ENCODE measurements at places on chromosomes 5 and 9.

- no peak overlapping the region for H3K4me3 ChIP-seq
- no peaks in the 10 kb centered on the region for H3K4me1 ChIP-seq
- no peaks in the 10 kb centered on the region for H3K36me3 ChIP-seq
Measured at GRCh38 chr5:98714710-98715288, 58.7 kb upstream of the RGMB start.

GRCh38 chr5:8081179-8081578 is 212.2 kb downstream of the MTRR start:
- H3K27ac ChIP-seq: no peak overlapping the region
- H3K36me3 ChIP-seq: no peaks in the 10 kb centered on the region
- no peaks in the 10 kb centered on the region for H3K4me1 ChIP-seq

- H3K4me3 ChIP-seq: no peak overlapping the region
- H3K4me1 ChIP-seq: no peaks in the 10 kb centered on the region
- no peak for DNase-seq
- no peak overlapping the region for H3K27ac ChIP-seq
- H3K36me3 ChIP-seq: no peaks in the 10 kb centered on the region
Measured at GRCh38 chr5:531749-532315, 7.6 kb upstream of the SLC9A3 start.

GRCh38 chr5:93019896-93020295 is 561.1 kb downstream of the NR2F1-AS1 start:
- H3K4me1 ChIP-seq: peaks cover 5% of the 10 kb centered on the region
- no peaks in the 10 kb centered on the region for H3K27me3 ChIP-seq
- H3K36me3 ChIP-seq: no peaks in the 10 kb centered on the region
- no peak overlapping the region for H3K27ac ChIP-seq
- no peak overlapping the region for H3K4me3 ChIP-seq

- H3K4me3 ChIP-seq: no peak overlapping the region
- peaks cover 31% of the 10 kb centered on the region for H3K4me1 ChIP-seq
- H3K36me3 ChIP-seq: no peaks in the 10 kb centered on the region
- no peak for DNase-seq
Measured at GRCh38 chr9:78033870-78034269, 2.3 kb upstream of the GNAQ start.

- peaks cover 95% of the 10 kb centered on the region for H3K36me3 ChIP-seq
- peaks cover 2% of the 10 kb centered on the region for H3K4me1 ChIP-seq
- H3K27ac ChIP-seq: no peak overlapping the region
- no peak overlapping the region for H3K4me3 ChIP-seq
Measured at GRCh38 chr9:92300936-92301335, 7.4 kb upstream of the IARS1 start.

- no peak overlapping the region for H3K27ac ChIP-seq
- no peak for DNase-seq
- no peaks in the 10 kb centered on the region for H3K36me3 ChIP-seq
- peaks cover 5% of the 10 kb centered on the region for H3K4me1 ChIP-seq
- no peak overlapping the region for H3K4me3 ChIP-seq
Measured at GRCh38 chr5:96322217-96322616, 110.8 kb downstream of the PCSK1 start.

DNA sequence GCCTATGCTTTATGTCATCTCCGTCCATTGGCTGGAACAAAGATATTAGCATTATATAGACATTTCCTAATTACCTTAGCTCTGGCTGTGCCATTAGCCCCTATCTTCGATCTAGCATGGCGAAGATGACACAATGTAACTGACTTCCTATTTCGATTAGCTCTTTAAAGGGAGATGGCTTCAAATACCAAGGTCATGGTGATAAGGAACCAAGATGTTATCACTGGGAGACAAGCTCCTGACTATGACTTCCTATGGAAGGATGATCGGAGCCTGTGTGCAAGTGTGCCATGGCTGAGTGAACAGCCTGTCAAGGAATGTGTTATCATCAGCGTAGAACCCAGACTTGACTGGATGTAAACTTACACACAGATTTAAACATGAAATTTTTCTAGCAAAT is 602.1 kb downstream of the PSAT1 start:
- no peaks in the 10 kb centered on the region for H3K36me3 ChIP-seq
- H3K4me1 ChIP-seq: peaks cover 26% of the 10 kb centered on the region
- DNase-seq: no peak

GRCh38 chr5:78706381-78706780 is 57.8 kb upstream of the LHFPL2 start:
- H3K4me3 ChIP-seq: no peak overlapping the region
- peaks cover 19% of the 10 kb centered on the region for H3K4me1 ChIP-seq
- no peak overlapping the region for H3K27ac ChIP-seq
- peaks cover 4% of the 10 kb centered on the region for H3K36me3 ChIP-seq
- no peaks in the 10 kb centered on the region for H3K27me3 ChIP-seq

- no peaks in the 10 kb centered on the region for H3K27me3 ChIP-seq
- H3K4me1 ChIP-seq: peaks cover 61% of the 10 kb centered on the region
- H3K4me3 ChIP-seq: peak overlapping the region; percentile 42
- H3K27ac ChIP-seq: peak overlapping the region; percentile 98
Measured at GRCh38 chr9:557601-558201, 283.8 kb upstream of the DMRT1 start.

GRCh38 chr5:57327561-57328367 is 153.9 kb downstream of the GPBP1 start:
- no peaks in the 10 kb centered on the region for H3K27me3 ChIP-seq
- H3K36me3 ChIP-seq: no peaks in the 10 kb centered on the region
- peaks cover 7% of the 10 kb centered on the region for H3K4me1 ChIP-seq
- peak; percentile 76 for DNase-seq

DNA sequence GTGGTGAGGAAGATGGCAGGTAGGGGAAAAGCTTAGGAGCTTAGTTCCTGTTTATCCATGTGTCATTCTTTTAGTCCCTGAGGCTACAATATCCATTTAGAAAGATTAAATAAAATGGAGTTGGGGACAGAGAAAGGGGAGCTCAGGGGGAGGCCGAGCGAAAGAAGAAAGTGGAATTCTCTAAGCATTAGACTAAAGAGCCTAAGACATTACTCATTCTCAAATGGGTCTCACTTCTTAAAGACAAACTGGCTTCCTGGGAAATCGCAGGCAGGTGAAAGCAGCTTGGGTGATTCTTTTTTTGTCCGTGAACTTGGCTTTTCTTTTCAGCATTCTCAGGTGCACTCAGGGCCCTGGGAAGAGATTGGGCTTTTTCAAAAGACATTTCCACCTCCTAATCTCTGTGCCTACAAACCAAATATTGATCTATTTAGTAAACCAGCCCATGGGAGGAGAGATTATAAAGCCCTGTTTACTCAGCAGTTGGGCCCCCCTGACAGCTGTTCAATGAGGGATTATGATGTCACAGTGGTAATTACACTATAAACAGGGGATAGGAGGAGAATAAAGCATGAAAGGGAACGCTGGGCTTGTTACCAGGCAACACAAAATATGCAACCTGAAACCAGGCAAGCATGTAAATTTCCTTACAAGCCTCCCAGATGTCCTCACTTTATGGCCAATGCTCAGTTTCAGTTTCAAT is 584.0 kb downstream of the ACTL7B start:
- H3K27me3 ChIP-seq: no peaks in the 10 kb centered on the region
- H3K36me3 ChIP-seq: no peaks in the 10 kb centered on the region
- peak; percentile 52 for DNase-seq
- H3K4me3 ChIP-seq: peak overlapping the region; percentile 52
- peaks cover 30% of the 10 kb centered on the region for H3K4me1 ChIP-seq
- H3K27ac ChIP-seq: peak overlapping the region; percentile 93

DNA sequence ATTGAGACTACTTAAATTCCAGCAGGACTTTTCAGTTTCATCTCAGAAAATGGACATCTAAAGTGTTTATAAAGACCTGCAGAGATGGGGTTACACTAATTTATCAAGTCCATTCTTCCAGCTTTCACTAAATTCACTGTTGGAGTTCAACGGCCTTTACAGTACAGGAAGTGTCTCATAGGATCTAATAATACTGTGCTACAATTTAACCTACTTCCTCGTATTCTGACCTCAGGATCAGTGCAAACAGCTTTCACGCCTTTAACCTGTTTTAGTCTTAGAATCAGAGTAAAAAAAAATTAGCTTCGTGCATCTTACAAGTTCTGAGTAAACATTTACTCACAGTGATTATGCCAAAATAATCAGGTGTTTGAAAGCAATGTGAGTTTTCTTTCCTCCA is 632.6 kb upstream of the DMAC1 start:
- no peaks in the 10 kb centered on the region for H3K4me1 ChIP-seq
- no peaks in the 10 kb centered on the region for H3K36me3 ChIP-seq
- H3K27ac ChIP-seq: no peak overlapping the region

DNA sequence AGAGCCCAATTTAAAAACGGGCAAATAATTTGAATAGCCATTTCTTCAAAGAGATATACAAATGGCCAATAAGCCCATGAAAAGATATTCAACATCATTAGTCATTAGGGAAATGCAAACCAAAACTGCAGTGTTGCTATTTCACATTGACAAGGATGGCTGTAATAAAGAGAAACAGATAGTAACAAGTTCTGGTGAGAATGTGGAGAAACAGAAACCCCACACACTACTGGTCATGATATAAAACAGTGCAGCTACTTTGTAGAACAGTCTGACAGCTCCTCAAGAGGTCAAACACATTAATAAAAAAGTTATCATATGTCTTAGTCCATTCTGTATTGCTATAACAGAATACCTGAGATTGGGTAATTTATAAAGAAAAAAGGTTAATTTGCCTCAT is 237.0 kb upstream of the GRAMD2B start:
- no peak overlapping the region for H3K4me3 ChIP-seq
- H3K36me3 ChIP-seq: no peaks in the 10 kb centered on the region
- no peak for DNase-seq
- H3K27me3 ChIP-seq: no peaks in the 10 kb centered on the region

- peak overlapping the region; percentile 81 for H3K27ac ChIP-seq
- H3K4me1 ChIP-seq: peaks cover 12% of the 10 kb centered on the region
- peak overlapping the region; percentile 75 for H3K4me3 ChIP-seq
- no peaks in the 10 kb centered on the region for H3K36me3 ChIP-seq
- peaks cover 19% of the 10 kb centered on the region for H3K27me3 ChIP-seq
Measured at GRCh38 chr9:97412626-97413385, 910 bp downstream of the TDRD7 start.

DNA sequence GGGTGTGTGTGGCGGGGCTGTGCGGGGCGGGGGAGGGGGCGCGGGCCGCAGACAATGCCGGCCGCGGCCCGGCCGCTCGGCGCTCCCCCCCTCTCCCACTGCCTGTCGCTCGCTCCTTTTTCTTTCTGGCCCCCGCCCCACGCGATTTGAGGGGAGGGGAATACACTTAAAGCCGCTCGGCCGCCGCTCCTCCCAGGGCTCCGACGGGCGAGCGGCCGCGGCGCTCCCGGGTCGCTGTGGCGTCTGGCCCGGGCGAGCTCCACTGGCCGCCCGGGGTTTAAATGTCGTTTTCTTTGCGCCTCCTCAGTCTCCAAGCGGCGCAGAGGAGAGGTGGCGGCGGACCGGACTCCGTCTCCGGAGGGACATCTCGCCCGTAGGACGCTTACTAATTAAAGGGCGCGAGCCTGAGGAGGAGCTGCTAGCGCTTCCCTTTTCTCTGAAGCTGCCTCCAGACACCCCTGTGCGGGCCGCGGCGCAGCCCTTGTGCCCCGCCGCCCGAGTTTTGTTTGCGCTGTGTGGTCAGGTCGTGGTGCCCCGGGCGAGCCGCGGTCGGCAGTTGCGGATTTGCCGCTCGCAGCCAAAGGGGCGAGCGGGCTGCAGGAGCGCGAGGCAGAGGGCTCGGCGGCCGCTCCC is 1.4 kb downstream of the ZSWIM6 start:
- peak; percentile 41 for DNase-seq
- H3K27me3 ChIP-seq: no peaks in the 10 kb centered on the region
- peak overlapping the region; percentile 59 for H3K27ac ChIP-seq
- peak overlapping the region; percentile 76 for H3K4me3 ChIP-seq
- peaks cover 13% of the 10 kb centered on the region for H3K36me3 ChIP-seq

- H3K27ac ChIP-seq: no peak overlapping the region
- no peaks in the 10 kb centered on the region for H3K36me3 ChIP-seq
- H3K27me3 ChIP-seq: no peaks in the 10 kb centered on the region
- no peak for DNase-seq
- no peak overlapping the region for H3K4me3 ChIP-seq
- H3K4me1 ChIP-seq: no peaks in the 10 kb centered on the region
Measured at GRCh38 chr5:93572101-93572607, 8.9 kb downstream of the NR2F1-AS1 start.

DNA sequence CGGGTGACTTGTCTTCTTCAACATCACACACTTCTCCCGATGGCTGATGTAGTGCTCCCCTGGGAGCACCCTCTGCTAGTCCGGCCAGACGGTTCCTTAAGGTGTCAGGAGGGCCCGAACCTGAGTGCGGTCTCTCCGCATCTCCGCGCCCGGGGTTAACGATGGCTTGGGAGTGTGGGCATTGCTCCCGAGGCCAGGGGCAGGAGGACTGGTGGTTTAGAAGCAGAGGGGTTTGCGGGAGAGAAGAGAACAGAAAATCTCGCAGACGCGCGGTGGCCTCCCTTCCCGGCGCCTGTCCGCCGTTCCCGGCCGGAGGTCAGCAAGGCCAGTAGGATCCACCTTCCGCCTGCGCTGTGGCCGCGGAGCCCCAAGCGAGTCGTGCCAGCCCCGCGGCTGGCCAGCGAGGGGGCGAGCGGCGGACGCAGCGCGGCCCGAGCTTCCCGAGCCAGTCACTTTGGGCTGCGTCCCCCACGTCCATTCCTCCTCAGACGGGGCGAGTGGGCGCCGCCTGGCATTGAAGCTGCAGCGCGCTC is 700 bp downstream of the CDO1 start:
- H3K4me1 ChIP-seq: no peaks in the 10 kb centered on the region
- no peak for DNase-seq
- H3K4me3 ChIP-seq: peak overlapping the region; percentile 71
- peaks cover 12% of the 10 kb centered on the region for H3K27me3 ChIP-seq
- H3K36me3 ChIP-seq: no peaks in the 10 kb centered on the region

DNA sequence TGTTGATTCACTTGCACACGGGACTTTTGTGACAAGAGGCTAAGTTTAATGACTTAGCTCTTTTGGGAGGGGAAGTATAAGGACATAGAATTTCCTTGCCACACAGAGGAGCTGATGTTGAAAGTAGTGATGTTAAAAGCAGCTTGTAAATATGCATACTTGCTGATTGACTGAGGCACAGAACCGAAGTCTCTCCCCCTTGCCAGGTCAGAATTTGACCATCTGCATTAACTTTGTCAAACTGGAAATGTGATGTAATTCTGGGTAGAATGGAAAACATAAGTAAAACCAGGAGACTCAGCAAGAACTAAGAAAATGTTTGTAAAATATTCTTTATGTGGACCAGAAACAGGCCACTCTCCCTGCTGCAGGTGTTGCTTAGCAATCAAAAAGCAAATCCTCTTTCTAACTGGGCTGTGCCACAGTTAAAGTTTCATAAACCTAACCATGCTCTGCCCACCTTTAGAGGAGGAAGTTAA is 284.2 kb downstream of the NR3C1 start:
- no peaks in the 10 kb centered on the region for H3K27me3 ChIP-seq
- H3K4me3 ChIP-seq: no peak overlapping the region
- H3K27ac ChIP-seq: no peak overlapping the region
- no peaks in the 10 kb centered on the region for H3K36me3 ChIP-seq
- no peak for DNase-seq
